ENCODE measurements at places on chromosomes 12 and 14.

GRCh38 chr14:33848009-33848408, 102.9 kb downstream of the EGLN3 start:
- no peak for DNase-seq

DNA sequence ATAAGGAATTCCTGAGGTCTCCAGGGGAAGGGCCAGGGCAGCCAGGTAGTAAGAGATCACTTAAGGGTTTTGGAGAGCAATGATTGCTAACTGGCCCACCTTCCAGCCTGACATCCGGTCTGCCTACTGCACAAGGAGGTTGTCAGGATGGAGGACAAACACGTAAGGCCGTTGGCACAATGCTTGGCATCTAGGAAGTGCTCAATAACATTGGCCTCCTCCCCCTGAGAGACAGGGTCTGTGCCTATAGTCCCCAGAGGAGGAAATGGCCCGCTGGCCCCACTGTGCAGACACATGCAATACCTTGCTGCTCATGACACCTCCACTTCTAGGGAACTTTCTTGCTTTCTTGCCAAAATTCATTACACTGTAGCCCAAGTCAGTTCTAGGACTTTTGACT, 73.2 kb downstream of the NTF3 start:
- DNase-seq, result no peak

DNA sequence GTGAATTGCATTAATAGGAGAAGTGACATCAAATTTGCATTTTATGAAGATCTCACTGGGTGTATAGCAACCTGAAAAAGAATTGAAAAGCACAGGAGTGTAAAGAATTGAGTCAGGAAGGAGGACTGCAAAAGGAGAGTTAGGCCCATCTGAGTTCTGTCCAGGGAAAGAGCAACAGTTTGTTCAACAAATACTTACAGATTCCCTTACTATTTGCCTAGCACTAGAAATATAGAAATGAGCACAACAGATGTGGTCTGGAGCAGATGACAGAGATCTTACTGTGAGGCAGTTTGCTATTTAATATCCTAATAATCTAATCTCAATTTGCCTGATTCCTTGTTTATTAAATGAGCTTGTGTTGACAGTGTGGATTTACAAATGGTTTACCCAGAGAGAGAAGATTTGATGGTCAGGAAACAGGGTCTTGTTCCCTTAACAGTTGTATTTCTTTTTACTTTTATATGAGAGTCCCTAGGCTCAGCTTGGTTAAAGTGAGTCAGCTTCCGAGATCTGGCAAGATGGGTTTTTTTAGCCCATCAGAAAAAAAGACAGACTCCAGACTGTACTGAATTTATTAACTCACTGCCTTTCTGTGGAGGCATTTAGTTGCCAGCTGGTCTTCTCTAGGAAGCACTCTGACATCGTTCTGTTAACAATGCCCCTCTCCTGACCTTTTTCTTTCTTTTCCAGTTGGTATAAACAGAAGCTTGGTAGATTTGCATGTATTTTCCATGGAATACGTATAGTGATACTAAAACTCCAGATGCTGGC, 229.7 kb downstream of the TTC6 start:
- DNase-seq, result no peak

- DNase-seq, result no peak
Observed at GRCh38 chr14:71478542-71478941, 453.7 kb upstream of the RGS6 start.

DNA sequence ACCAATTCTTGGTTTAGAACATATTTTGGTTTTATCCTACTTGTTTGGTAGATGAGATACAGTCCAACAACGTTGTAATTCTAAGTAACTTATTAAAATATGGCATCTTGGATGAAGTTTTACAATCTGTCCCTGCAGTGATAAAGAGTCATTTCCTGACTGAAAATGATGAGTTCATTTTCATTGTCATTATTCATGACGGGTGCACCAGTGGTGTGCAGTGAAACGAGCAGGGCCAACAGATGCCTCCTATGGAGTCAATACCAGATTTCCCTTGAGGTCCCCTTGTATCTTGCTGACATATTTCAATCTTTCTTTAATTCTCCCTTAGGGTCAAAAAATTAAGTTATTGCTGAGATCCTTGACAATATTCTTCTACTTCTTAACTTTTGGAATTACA, 438.5 kb downstream of the LRIG3 start:
- no peak for DNase-seq

DNA sequence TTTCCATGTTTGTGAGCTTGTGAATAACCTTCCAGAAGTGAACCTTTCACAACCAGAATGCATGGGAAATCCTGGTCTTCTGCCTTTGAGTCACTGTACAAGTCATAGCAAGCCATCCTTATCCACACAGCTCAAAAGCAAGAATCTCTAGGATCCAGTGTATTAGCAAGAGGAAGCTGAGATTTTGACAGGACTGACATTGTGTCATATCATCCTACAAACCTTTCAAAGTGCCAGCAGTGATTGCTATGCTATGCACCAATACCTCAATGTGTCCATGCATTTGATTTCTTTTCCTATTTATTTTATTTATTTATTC, 13.5 kb upstream of the NRDE2 start:
- DNase-seq, result no peak

DNA sequence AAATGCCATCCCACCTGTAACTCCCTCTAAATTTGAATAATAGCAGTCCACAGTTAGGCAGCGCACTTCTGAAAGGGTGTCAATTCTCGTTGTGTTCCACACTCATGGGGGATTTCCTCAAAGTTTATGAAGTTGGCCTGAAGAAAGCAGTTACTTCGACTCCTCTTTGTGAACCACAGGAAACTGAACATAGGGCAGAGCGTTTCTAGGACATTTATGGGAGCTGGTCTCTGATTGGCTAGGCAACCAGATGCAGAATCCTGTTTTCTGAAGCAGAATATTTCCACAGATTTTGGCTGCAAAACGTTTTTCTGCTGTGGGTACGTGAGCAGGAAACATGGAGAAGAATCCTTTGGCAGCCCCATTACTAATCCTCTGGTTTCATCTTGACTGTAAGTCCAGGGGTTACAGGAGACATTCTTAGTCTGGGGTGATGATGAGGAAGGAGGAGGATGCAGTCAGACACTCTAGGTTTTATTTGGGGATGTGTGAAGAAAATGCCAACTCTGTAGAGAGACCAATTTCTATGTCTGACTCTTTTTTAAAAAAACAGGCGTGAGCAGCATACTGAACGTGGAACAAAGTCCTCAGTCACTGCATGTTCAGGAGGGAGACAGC, 431.5 kb upstream of the OR4E1 start:
- no peak for DNase-seq

- DNase-seq, result no peak
Observed at GRCh38 chr12:10909462-10909861, at the start of gene TAS2R13. TAS2R13 (minus strand) TSS chr12:10909562; CDS start chr12:10909298, 264 bp downstream.

DNA sequence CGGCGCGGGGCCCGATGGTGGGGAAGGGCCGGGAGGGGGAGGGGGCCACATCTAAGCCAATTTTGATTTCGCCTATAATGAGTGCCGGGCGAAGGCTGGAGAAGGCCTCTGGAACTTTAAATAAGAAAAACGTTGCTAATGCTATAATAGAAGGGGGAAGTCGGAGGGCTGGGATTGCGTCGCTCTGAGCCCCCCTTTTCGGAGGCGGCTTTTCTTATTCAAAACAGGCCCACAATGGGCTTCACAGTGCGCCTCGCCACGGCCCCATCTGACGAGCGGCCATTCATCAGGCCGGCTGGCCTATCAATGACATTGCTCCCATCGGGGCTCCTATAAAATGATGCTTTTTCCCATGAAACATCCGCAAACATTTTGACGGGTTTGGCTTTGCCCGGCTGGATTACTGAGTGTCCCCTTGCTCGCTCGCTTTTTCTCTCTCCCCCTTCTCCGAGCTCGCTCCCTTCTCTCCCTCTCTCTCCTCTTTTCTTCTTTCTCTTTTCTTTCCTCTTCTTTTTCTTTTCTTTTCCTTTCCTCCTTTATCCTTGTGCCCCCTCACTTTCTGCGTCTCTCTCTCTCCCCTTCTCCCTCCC, at the start of gene RFX4:
RFX4 (plus strand) TSS at position 364 of the 590 bp plus-strand sequence. CDS start 317 bp downstream, outside the sequence.
- DNase-seq, result no peak

- DNase-seq, result no peak
Observed at GRCh38 chr14:61227884-61228591, 53.1 kb downstream of the TMEM30B start.

DNA sequence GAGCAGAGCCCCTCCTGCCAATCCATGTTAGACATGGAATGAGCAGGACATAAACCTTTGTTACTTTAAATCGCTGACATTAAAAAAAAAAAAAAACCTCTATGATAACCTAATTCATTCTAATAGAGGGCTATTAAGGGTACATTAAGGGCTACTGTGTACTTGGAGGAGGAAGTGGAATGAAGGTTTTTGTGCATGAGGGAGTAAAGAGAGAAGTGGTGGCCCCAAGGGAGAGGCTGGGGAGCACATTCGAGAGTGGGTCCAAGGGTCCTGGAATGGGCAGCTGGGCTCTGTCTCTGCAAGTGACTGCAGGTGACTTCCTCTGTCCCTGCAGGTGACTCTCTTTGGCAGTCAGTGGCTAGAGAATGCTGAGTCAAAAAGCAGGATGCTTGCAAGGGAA, 32.1 kb upstream of the PTGDR start:
- no peak for DNase-seq

GRCh38 chr14:65095633-65096205, 6.6 kb downstream of the MAX start:
- DNase-seq, result no peak

- DNase-seq, result no peak
Observed at GRCh38 chr14:56709201-56709600, 101.1 kb downstream of the OTX2 start.

GRCh38 chr12:67457778-67458665, 188.9 kb downstream of the CAND1 start:
- no peak for DNase-seq

DNA sequence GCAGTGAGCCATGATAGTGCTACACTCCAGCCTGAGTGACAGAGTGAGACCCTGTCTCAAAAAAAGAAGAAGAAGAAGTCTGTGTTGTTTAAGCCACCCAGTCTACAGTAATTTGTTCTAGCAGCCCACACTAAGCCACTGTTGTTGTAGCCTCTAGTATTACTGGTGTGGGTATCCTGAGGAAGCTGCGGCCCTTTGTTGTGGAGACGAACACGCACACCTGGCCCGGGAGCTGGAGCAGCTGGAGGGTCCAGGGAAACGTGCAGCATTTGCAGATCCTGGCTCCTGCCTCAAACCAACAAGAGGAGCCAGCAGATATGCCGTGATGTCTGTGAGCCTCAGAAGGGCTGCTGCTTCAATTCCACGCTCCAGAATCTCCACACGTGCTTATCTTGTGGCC, 65.3 kb downstream of the MAP1LC3B2 start:
- DNase-seq, result no peak

- peak; percentile 19 for DNase-seq
Observed at GRCh38 chr14:55731881-55732498, 152.0 kb downstream of the KTN1 start.

DNA sequence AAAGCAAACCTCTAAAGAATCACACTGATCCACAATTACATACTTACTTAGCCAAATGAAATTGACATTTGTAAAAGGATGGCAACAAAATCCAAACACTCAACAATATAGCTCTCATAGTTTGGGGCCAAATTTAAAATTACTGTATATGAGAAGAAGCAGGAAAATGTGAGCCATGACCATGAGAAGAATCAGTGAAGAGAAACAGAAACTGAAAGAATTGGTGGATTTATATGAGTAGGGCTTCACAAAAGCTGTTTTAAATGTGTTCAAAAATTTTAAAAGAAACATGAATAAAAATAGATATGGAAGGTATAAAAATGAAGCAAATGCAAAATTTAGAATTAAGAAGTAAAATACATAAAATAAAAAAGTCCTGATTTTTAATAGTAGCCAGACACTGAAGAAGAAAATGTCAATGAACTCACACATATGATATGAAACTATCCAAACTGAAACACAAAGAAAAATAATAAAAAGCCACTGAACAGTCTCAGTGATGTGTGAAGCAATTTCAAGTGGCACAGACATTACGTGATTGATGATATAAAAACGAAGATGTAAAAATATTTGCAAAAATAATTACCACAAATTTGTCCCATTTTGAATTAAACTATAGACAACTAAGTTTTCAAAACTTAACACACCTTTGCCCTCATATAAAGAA, 87.9 kb upstream of the MDGA2 start:
- DNase-seq, result no peak

GRCh38 chr14:102089621-102090343, 2.9 kb upstream of the HSP90AA1 start:
- no peak for DNase-seq

GRCh38 chr14:89516173-89516572, 99.1 kb upstream of the FOXN3 start:
- no peak for DNase-seq

- no peak for DNase-seq
Observed at GRCh38 chr12:13194401-13195110, 2.0 kb upstream of the EMP1 start.

DNA sequence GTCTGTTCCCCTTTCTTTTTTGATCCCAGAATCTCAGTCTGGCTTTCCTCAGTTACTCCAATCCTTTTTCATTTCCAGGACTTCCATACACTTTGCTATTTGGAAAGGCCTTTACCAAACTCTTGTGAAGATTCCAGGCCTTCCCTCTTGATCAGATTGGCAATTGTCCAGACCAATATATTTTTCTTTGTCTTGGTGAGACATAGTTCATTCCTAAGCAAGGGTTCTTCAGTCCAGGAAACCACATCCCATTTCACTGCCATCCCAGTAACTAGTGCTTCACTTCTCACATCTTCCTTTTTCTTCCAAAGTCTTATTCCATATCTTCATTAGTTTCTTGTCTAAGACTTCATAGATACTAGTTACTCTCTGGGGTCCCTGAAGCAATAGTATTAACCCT, 2.1 kb upstream of the PTPRQ start:
- no peak for DNase-seq

- DNase-seq, result no peak
Observed at GRCh38 chr14:48275301-48275700, 599.9 kb upstream of the MDGA2 start.

DNA sequence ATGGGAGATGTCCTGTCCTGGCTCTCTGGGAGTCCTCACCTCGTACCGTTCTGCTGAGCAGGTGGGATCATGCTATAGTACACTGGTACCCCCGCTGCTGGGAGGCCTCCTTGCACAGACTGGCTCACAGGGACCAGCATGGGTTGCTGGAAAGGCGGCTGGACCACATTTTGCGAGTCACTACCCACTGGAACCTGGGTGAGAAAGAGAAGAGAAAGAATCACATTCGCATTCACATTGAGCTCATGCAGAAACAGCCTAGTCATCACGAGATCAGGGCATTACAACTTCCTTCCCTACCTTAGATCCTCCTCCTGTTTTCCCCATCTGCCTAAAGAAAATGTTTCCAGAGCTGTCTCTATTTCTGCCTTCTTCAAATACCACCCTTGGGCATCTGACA, 17.3 kb upstream of the STAC3 start:
- no peak for DNase-seq

DNA sequence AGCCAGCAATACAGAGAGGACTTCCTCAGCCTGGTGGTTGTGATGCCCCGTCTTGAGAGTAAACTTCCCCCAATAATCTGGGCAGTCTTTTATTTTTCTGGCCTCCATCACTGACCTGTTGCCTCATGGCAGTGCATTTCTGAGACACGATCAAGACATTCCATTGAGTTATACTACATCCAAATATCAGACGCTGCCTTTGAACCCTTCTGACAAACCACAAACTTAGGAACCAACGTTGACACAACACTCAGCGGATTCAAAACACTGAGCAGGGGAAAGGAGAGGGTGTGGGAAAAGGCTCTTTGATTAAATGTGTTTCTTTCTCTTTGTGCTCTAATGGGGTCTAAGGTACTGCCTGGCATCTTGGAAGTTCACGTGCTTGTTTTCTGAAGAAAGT, 100.7 kb upstream of the TBX5 start:
- DNase-seq, result no peak

GRCh38 chr12:28998662-28999120, 150.4 kb upstream of the FAR2 start:
- DNase-seq, result no peak

Measured in T-cell (primary cell).